Left kidney (tissue), 8 donors: ENCODE measurements at places on chromosomes 4 and X. TPM values are rescaled to one million over a fixed set of nuclear protein-coding genes. Genes with fewer than 3 reads are reported as not detected.

Gene SAGE1
- not detected for polyA plus RNA-seq

Gene ATP11C
- polyA plus RNA-seq: 44.2 TPM

Gene SLC10A6
- polyA plus RNA-seq: 0.30 TPM

Gene DGKK
- polyA plus RNA-seq: 13.0 TPM

Gene ARHGAP36
- polyA plus RNA-seq: 0.15 TPM

Gene L1CAM
- polyA plus RNA-seq: 46.9 TPM

Gene CYTL1
- polyA plus RNA-seq: 8.9 TPM

Gene COL4A6
- polyA plus RNA-seq: 16.0 TPM

Gene FGF2
- 9.4 TPM for polyA plus RNA-seq

Gene ZFX
- polyA plus RNA-seq: 36.1 TPM

Gene SMIM10
- 10.5 TPM for polyA plus RNA-seq

GRCh38 chr4:124133753-124134152 lies 578.8 kb downstream of the ANKRD50 start:
- DNase-seq: no peak

GRCh38 chr4:146142768-146143167 lies 32.8 kb upstream of the LSM6 start:
- DNase-seq: no peak

DNA sequence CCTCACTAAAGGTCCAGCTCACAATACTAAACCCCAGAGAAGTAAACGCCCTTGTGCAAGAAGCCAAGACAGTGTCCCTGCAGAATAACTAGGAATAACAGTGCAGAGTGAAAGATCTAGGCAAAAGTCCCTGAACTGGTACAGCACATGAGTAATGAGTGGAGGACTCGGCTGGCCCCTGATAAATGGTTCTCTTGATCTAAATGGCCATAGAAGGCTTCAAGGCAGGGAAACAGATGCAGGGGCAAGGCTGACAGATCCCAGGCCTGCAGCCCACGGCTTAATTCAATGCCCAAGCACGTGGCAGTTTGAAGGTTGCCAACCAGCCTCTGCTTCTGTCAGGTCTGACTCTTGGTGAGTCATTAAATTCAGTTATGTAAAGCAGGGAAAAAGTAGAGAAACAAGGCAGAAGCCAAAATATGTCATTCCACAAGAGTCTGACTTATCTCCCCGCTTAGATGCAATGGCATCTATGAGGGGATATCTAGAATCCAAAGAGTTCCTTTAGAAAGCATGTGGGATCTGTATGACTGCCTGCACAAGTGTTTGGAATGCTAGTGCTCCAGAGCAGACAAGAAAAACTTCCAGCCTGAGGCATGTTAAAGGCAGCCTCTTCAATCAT lies 121.3 kb downstream of the PRDM5 start:
- no peak for DNase-seq

DNA sequence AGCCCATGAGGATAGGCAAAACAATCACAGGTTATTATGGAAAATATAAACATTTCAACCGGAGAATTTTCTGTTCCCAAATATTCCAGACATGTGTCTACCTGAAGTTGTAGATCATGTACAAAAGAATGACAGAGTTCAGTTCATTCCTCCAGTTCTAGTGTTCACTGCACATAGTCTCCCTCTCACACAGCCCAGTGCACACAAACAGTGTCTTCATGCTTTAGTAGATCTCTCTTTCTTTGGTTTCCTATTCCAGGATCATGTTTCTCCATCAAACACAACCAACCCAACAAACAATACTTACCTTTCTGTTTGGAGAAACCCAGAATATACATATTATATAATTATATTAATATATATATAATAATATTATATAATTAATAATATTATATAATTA lies 671.9 kb downstream of the TRIML1 start:
- DNase-seq: peak; percentile 14

GRCh38 chrX:24925430-24925829 lies 90.3 kb downstream of the ARX start:
- no peak for DNase-seq

- no peak for DNase-seq
These were observed 1.6 kb downstream of the PCDH10 start for GRCh38 chr4:133150486-133151340.

GRCh38 chr4:88037936-88038335 lies 30.5 kb downstream of the PKD2 start:
- DNase-seq: no peak

DNA sequence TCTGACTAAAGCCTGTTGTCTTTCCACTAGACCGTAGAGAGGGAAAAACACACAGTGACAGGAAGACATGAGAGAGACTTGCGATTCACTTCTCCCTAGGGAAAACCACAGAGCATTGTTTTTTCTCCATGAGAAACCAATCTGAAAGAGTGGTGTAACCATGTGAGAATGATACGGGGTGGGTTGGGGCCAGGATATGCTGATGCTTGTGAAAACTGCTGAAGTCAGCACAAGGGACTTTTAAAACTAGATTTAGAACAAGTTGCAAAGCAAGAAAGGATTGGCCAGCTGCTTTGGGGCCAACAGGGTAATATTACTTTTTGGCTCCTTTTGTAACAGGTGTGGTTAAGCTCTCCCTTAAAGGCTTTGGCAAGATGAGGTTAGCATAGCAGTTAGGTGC lies 66.1 kb downstream of the NHSL2 start:
- no peak for DNase-seq

DNA sequence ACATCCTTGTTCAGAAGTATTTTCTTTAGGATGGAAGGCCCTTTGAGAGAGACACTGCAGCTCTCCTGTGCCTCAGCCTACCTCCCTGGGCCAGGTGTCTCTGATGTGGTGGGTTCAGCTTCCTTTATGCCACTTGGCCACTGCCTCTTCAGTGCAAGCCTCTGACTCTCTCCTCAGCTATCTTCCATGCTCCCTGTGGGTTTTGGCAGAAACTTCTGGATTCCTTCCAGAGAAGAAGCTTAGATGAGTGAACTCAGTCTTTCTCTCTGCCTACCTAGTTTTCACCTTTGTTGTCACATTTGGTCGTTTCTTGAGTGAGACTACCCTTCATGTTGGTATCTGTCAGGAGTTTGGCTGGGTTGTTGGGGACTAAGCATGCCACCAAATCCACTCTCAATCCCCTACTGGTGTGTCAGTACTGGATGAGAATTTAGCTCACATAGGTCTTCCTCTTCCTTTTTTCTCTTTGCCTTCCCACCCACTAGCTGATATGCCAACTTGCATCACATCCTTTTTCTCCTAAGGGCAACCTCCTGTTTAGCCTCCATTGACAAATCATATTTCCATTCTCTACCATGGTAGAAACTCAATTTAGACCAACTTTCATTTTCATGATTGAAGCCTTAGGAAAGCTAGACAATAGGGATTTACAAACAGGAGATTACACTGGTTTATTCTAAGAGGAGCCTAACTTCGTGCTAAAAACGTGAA lies 32.0 kb downstream of the IL15 start:
- DNase-seq: no peak

DNA sequence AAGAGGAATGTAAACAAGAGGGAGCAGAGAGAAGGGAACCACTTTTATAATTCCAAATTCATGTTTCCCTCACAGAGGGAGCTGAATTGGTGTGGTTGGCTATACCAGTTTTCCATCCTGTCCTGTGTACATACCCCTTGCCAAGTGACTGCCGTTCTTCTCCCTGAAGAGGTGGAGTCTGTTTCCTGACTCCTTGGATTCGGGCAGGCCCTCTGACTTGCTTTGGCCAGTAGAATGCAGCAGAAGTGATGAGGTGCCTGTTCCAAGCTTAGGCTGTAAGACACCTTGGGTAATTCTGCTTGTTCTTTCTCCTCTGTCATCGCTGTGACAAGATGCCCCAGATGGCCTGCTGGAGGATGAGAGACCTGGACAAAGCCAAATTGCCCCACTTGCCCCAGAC lies 124.7 kb downstream of the UCHL1 start:
- DNase-seq: no peak

DNA sequence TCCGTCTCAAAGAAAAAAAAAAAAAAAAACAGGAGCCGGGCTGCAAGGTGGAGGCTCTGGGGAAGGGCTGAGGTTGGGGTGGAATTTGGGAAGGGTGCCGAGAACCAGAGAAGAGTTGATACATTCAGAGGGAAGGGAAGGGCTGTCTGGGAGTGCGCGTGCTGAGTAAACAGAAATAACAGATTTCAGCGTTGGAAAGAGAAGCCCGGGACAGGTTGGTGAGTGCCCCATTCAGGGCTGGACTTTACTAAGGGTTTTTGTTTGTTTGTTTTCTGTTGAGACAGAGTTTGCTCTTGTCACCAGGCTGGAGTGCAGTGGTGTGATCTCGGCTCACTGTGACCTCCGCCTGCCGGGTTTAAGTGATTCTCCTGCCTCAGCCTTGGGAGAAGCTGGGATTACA lies 1.7 kb upstream of the IL3RA start:
- no peak for DNase-seq

DNA sequence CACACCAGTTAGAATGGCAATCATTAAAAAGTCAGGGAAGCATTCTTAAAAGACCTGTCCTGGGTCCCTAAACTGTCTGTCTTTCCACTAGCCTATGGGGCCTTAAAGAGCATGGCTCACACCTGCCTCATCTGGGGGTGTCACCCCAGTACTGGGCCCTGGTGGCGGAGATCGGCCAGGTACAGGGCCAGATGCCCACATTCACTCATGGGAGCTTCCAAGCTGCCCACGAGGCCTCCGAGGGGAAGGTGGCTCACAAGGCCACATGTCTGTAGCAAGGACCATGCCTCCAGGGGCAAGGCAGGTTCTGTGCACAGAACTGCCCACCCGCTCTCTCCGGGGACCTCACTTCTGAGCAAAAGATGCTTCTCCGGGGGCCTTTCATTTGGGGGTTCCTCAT lies 55.5 kb upstream of the AFAP1 start:
- DNase-seq: no peak

DNA sequence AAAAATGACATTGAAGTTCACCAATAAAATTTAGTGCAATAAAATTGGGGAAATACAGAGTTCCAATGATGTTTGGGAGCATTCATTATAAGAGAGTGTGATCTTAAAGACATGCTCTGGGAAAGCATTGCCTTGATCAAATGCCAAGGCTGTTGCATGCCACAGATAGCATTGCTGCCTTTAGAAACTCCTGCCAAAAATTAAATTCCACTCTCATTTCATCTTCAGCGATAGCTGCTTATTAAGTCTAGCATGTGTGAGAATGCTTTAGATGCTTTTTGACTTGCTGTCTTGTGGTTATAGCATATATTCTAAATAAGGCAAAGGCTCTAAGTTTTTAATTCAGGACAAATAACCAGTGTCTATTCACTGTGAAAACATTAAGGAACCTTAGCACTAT lies 49.3 kb downstream of the NPNT start:
- no peak for DNase-seq

- DNase-seq: no peak
These were observed 44.6 kb upstream of the UGT2A1 start for GRCh38 chr4:69697536-69698242.

DNA sequence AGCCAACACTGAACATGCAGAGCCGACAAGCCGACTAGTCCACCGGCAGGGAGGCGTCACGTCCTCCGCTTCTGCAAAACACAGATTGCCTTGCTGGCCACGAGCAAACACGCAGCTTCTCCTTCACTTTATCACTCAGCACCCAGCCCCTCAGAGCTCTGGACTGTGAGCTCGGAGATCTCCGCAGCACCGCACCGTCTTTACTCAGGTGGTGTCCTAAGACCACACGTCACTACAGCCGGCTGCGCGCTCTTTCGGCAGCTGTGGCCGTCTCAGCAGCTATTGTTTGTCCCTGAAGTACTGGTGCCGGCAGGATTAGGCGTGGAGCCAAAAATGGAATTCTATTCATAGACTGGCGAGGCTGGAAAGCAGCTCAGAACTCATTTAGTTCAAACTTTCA lies 72.0 kb downstream of the FAT1 start:
- no peak for DNase-seq

DNA sequence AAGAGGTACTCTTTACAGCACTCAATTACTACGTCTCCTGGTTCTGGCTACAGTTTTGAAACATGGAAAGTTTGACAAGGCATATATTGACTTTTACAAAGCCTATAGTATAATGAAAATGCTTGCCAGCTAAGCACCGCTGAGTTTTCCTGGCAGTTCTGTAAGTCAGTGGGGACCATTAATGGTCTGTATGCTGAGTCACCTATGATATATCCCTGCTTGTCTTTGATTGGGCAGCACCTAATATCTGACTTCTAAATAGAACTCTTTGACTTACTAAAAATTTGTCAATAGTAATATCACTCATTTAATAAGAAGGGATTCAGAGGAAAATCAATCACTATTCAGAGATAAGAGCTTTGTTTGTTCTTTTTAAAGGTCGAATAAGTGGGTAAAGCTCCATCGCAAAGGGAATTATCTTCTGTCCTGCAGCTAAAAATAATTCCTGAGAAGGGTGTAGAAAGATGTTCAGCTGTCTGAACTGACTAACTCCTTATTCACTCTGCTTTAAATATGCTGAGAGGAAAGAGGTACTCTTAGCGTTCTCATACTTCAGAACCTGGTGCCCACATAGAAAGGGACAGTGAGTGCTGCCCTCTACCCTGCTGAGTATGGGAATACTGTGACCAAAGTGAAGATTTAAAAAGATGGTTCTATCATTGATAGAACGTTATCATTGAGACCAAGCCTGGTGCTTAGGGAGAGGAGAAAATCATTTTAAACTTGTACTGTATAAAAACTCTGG lies 959 bp downstream of the SMPX start:
- no peak for DNase-seq

DNA sequence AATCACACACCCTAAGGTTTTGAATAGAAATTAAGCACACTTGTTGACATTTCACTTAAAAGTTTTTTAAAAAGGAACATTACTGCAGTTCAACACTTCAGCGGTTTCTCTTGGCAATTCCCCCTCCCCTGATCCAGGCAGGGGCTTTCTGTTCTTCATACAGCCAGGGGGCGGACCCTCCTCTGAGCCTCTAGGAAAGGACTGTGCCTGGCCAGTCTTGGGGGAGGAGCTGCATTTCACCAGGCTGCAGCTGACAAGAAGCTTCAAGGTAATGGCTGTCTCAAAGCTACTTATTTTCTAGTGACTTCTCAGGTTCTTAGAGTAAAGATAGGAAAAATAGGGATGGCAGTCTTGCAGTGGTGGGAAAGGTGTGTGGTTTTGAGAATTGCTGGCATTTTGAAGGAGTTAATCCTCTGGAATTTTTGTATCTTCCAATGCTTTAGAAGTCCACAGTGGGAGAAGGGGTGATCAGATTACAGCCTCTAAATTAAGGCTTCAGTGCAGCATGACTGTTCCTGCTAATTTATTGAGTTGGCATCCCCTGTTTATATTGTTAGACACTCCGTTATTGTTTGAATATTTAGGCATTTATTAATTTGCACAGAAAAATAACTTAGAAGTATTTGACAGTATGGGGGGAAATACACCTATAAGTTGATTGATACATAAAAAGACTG lies 33.5 kb downstream of the PWWP3B start:
- DNase-seq: peak; percentile 27

GRCh38 chr4:23887989-23888388 lies 1.9 kb downstream of the PPARGC1A start:
- no peak for DNase-seq

GRCh38 chr4:153533387-153533786 lies 67.2 kb downstream of the TMEM131L start:
- DNase-seq: no peak

DNA sequence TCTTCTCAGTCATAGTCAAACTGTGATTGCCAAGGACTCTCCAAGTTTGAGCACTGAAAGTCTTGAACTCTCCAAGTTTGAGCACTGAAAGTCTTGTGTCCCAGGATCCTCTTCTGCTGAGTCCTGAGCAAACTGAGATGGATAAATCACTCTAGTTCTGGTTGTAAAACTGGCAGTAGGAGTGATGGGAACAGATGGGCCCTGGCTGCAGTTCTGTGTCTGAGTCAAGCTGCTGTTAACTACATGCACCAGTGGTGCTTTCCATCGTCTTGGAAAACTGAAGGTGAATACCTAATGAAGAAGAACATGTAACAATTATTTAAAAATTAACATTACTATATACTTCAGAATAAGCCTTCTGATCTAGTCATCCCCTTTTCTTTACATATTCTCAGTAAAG lies 27.6 kb upstream of the KCNIP4 start:
- DNase-seq: no peak
